Stimulated activated CD8-positive, alpha-beta memory T cell treated with anti-CD3 and anti-CD28 coated beads, Interleukin-4, amount 100 ng/mL, for 1 hour (primary cell): ENCODE measurements at places on chromosomes 4 and X.

GRCh38 chrX:155888139-155888538, 7.0 kb downstream of the VAMP7 start:
- DNase-seq, result no peak

DNA sequence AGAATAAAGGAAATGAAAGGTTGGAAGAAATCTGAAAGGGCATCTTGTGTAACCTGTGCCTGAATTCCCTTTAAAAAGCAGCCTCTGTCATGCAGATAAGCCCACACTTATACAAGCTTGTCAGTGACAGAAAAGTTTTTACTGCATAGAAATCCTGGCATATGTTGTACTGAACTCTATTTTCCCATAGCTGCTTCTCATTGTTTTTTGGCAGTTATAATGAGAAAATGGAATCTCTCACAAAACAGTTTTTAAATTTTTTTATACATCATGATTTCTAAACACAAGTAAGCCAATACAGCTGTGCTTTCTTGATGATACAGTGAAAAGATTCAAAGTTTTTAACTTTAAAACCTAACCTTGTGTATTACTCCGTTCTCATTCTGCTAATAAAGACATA, 511.4 kb upstream of the ARX start:
- DNase-seq, result no peak

GRCh38 chr4:8719421-8719820, 126.9 kb downstream of the CPZ start:
- DNase-seq, result no peak

DNA sequence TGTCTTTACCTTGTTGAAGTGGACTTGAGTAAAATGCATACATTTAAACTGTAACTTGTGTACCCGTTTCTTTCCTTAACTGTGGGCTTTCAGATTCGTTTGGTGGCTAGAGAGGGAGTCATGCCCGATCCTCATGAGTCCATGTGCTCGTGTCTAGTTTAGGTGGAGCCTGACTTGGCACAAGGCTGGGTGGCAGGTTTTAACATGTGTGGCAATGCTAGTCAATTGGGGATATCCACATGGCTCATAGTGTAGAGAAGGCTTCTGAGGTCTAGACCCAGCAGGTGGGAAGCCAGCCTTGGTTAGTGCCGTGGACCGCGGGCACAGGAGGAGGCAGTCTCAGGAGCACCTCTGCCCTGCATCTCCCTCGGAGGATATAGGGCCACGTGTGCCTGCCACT, 48.5 kb upstream of the CLCN4 start:
- no peak for DNase-seq

GRCh38 chr4:105588252-105588651, 35.8 kb downstream of the ARHGEF38 start:
- no peak for DNase-seq

DNA sequence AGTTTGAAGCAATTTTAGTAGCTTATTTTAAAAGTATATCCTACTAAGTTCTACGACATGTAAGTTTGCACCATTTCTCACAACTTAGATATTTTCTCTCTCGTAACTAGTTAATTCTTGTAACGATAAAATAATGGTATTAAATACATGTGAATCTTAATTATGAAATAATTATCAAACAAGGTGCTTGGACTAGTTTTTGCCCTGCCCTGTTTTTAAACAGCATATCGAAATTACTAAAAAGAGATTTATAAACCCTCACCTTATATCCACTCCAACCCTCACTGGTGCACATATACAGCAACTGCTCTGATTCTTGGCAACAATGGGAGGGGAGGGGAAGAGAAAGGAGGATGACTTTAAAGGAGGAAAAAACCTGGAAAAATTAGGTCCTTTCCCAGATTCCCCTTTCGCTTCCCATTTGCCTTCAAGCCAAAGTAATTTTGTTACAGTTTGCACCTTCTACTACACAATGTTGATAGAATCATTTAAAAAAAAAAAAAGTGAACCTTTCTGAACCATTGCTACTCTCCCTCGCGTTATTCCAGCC, 820 bp upstream of the MAB21L2 start:
- no peak for DNase-seq

DNA sequence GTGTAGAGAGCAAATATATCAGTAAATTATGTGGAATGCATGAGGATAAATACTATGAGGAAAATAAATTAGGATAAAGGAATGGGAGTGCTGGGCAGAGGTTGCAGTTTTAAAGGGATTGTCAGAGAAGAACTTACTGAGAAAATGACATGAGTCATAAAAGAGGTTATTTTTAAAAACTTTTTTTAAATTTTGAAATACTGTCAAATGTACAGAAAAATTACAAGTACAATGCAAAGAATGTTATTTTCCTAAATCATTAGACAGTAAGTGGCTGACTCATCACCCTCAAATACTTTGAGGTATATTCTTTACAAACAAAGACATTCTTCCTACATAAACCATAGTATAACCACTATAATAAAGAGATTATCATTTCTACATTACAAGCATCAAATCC, 29.8 kb upstream of the H2AZ1 start:
- DNase-seq, result no peak

- DNase-seq, result no peak
These were observed 53.2 kb downstream of the COMMD8 start for GRCh38 chr4:47410271-47410670.

GRCh38 chr4:17577665-17578481, 875 bp downstream of the LAP3 start:
- DNase-seq, result peak; percentile 9

DNA sequence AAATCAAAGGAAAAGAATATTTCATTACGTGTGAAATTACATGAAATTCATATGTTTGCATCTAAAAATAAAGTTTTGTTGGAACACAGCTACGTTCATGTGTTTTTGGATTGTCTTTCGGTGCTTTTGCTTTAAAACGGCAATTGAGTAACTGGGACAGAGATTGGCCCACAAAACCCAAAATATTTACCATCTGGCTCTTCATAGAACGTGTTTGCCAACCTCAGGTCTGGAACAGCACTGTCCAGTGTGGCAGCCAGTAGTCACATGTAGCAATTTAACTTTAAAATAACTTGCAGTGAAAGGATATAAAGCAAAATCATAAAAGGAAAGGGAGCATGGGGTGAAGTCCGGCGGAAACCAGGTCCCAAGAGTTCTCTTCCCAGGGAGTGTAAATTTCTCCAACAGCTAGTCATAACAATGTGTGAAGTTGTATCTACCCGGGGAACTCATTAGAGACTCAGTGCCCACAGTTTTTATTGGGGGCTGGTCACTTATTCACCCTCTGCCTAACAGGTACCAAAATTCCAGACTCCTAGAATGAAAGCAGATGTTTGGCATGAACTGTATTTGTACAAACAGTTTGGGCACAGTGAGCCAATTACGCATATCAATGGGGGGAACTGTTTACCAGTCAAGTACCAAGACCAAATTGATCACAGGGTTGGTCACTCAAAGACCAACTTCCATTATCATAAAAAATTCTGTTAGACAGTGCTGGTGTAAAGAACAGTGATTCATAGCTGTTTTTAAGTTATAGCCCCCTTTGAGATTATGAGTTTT, 10.3 kb downstream of the OCIAD1 start:
- DNase-seq, result no peak

- no peak for DNase-seq
These were observed 58.3 kb downstream of the GRID2 start for GRCh38 chr4:92362028-92362427.

GRCh38 chrX:64894454-64895038, 81.7 kb downstream of the ZC4H2 start:
- DNase-seq, result no peak
